ENCODE measurements at places on chromosomes 4 and X.
A peak's percentile ranks its signal among the peaks of the same experiment; 100 is the strongest.

DNA sequence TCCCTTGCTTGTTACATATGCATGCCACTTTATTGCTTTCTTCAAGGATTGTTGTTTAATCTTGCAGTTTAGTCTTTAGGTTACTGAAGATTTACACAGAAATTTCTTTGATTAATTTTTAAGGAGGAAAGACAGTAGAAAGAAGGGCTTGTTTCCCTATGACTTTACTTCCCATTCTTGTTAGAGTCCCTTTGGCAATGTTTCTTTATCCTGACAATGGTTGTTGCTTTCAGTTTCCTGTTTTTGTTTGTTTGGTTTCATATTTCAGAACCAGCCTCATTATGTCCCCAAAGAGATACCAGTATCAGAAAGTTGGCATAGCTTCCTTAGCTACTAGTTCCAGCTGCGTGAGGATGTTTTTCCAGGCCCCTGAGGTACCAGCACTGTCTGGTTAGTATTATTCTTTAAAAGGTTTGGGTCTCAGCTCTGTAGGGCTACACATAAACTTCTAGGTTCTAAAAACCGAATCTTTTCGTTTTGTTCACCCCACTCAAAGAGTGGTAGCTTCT, 61.3 kb upstream of the UNC5C start:
- no peak for DNase-seq

- no peak for DNase-seq
Observed at GRCh38 chr4:121811122-121811521, 10.0 kb downstream of the EXOSC9 start.

DNA sequence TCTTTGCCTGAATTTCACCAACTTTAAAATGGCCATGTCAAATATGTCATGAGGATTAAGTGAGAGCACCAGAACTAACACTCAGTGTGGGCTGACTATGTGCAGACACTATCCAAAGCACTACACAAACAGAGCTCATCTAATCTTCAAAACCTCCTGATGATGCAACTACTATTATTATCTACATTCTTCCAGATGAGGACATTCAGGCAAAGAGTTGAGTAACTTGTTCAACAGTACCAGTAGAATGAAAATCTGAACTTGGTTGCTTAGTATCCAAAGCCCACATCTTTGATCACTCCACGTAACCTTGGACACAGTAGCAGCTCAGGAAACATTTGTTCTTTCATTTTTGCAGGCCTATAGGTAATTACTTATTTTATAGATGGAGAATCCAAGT, 90.1 kb downstream of the ATP8A1 start:
- DNase-seq = no peak

GRCh38 chr4:7584606-7585159, 150.0 kb upstream of the PSAPL1 start:
- no peak for DNase-seq

GRCh38 chr4:183478123-183478522, 26.7 kb upstream of the ING2 start:
- no peak for DNase-seq

GRCh38 chr4:55123791-55124190, 1.6 kb downstream of the KDR start:
- DNase-seq = no peak

- DNase-seq = no peak
Observed at GRCh38 chrX:134855751-134856150, 135.0 kb upstream of the SMIM10 start.

DNA sequence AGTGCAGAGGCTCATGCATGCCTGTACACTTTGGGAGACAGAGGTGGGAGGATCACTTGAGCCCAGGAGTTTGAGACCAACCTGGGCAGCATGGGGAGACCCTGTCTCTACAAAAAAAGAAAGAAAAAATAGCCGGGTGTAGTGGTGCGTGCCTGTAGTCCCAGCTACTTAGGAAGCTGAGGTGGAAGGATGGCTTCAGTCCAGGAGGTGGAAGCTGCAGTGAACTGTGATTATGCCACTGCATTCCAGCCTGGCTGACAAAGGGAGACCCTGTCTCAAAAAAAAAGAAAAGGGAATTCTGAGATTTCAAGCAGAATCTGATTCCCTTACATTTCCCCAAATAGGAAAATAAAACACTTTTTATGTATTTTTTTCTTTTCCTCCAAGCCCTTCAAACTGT, 83.5 kb downstream of the SYNPO2 start:
- DNase-seq = no peak

DNA sequence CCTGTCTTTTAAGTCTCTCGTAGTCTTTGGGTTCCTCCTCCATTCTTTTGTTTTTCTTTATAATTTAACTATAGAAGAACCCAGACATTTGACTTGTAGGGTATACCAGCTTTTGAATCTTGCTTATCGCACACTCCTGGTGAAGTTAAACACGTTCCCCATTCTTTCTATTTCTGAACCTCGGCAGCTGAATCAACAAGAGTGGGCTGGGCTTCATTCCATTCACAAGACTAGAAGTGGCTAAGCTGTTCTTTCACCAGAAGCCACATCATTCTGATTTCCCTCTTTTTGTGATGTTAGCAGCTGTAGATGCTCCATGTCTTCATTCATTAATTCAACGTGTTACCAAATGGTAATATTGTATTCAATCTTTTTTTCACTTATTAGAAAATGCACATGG, 167.9 kb downstream of the CORIN start:
- DNase-seq = no peak

GRCh38 chrX:106306391-106306947, 138.4 kb downstream of the PWWP3B start:
- no peak for DNase-seq

GRCh38 chr4:118352843-118353533, at the start of gene PRSS12:
Gene PRSS12 (minus strand): TSS chr4:118353003. CDS start chr4:118352720, 283 bp downstream.
- peak; percentile 4 for DNase-seq

DNA sequence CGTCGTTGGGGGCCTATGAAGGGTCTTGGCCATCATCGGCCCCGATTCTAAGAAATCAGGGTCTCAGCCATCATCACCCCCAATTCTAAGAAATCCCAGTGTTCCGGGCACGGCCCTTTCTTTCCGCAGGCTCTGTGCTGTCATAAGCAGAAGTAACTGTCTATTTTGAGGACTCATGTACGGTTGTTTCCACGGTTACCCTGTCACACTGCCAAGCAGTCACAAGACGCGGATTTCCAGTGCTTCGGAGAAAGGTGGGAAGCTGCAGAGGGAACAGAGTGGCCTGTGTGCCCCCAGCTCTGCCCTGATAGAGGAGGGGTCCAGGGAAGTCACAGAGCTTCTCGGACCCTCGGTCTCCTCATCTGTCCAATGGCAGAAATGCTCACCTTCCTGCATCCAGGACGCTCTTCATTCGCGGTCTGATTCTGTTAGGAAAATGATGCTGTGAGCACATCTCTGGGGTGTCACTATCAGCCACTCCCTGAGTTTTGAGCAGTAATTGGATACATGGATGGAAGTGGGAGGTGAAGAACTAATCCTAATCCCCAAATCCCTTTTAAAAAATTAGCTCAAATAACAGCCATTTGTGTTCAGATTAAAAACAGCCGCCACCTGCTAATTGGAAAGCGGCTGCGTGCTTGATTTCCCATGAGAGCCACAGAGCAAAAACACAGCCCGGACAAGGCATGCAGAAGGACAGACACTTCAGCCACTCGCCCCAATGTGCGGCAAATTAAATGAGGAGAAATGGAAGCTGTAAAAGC, 73.1 kb downstream of the WFS1 start:
- DNase-seq = no peak

DNA sequence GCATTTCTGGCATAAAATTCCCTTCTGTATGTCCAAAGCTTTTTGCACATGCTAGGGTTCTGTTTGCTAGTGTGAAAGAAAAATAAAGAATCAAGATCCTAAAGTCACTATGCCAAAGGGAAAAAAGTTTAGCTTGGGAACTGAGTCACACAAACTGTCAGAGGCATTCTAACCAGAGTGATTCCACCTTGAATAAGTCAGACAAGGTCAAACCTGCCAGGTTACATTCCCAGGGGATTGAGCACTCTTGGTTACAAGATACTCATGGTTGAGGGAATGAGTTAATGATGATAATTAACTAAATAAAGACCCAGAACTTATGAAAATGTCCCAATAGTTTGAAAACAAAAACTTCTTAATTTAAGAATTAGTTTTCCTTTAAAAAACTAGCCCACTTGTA, 13.7 kb upstream of the UGT2B17 start:
- DNase-seq = no peak

All from T follicular helper cell (primary cell).